ENCODE measurements at places on chromosomes 5 and 9.
A peak's percentile ranks its signal among the peaks of the same experiment; 100 is the strongest.

DNA sequence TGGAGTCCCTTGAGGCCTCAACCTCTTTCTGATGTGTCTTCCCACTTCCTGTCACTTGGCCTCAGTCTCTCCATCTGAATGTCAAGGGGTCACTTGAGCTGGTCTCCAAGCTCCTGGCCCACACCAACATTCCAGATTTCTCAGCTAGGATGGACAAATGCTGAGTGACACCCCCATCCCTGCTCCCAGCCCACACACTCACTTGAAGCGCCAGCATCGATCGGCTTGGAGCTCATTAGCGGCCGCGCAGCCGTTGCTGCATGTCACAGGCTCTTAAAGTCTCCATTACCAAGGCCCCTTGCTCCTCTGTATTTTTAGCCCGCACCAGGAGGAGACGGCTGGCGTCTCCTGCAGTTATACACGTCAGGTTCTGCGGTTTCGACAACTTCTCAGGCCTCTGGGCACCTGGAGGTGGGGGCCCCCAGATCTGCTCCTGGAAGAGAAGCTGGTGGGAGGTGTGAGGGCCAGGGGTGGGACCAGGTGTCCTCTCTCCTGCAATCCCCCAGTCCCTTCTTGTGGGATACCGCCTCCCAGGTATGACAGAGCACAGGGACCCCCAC lies 33.4 kb upstream of the ARAP3 start:
- DNase-seq, result no peak

GRCh38 chr5:52709167-52709925 lies 78.4 kb upstream of the ITGA1 start:
- peak; percentile 50 for DNase-seq

DNA sequence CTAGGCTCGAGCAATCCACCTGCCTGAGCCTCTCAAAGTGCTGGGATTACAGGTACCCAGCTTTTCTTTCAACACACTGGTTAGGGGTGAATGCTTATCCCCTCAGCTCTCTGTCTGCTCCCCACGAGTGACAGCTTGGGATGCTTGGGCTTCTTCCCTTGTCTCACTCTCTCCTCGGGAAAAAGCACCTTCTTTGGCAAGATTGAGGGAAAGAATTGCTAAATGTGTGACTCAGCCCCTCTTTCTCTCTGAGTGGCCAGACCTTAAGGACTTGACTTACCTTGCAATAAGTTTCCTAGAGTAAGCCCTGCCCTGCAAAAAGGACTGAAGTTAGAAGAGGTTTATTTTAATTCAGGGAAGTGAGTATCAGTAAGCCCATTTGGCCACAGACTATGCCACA lies 68.1 kb upstream of the ERBIN start:
- no peak for DNase-seq

GRCh38 chr9:135074354-135075233 lies 12.9 kb upstream of the OLFM1 start:
- DNase-seq, result no peak

DNA sequence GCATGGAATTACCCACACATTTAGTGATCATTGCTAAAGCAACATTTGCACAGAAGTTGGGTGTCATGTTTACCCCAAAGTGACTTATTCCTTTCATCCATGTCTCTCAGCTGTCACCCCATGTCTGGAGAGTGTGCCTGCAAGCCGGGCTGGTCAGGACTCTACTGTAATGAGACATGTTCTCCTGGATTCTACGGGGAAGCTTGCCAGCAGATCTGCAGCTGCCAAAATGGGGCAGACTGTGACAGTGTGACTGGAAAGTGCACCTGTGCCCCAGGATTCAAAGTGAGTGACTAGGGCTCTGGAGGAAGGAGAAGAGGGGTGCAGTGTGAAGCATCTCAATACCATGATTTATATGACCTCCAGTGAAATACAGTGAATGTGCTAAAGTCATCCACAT lies 99.9 kb upstream of the PRRC1 start:
- no peak for DNase-seq

DNA sequence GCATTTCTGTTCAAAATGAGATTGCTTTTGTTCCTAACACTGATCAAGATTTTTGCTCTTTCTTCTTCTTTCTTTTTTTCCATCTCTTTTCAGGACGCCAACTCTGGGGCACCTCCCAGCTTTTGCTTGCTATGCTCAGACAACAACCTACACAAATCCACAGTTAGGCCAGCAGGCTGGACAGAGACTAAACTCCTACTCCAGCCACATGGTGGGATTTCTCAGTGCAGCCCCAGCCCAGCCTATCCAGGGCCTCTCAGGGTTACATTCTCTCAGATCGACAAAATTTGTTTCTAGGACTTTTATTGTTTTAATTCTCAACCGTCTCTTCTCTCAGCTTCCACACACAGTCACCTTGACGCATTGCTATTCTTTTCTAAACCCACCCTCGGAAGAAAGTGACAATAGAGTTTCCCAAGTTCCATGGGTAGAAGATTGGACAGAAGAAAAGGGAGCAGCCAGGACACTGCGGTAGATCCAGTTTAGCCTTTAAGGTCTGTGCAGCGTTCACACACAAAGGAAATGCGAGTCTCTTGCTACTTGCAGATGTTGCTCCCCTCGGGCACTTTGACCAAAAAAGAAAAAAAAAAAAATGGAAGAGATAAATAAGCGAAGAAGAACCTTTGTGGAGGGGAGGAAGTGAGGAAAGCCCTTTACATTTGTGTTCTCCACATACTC lies 588.6 kb upstream of the GRAMD2B start:
- no peak for DNase-seq

GRCh38 chr5:157497875-157498611 lies 38.0 kb downstream of the NIPAL4 start:
- DNase-seq, result no peak

- DNase-seq, result no peak
These were observed 28.5 kb downstream of the GSN start for GRCh38 chr9:121296213-121297127.

DNA sequence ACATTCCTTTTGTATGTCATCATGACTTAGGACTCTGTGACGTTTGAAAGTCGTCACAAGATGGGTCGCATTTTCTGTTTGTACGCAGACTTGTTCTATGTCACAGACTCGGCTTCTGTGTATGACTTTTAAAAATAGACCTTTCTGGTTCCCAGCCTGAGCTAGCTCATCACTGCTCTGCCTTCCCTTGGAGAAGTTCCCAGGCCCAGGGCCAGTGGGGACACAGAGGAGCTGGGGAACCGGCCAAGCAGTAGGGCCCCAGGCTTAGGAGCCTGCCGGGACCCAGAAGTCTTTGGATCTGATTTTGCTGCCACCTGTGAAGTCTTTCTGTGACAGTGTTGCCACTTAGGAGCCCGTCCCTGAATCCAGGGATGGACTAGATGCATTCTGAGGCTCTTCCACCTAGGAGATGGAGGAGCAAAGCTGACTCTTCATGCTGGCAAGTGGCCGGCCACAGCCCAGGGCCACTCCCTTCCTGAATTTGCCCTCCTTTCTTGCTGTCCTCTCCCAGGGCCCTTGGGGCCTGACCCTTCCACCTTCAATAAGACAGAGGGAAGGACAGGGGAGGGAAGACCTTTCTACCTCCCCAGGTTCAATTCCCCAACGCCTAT lies 18.1 kb upstream of the UBE2QL1 start:
- DNase-seq, result no peak

DNA sequence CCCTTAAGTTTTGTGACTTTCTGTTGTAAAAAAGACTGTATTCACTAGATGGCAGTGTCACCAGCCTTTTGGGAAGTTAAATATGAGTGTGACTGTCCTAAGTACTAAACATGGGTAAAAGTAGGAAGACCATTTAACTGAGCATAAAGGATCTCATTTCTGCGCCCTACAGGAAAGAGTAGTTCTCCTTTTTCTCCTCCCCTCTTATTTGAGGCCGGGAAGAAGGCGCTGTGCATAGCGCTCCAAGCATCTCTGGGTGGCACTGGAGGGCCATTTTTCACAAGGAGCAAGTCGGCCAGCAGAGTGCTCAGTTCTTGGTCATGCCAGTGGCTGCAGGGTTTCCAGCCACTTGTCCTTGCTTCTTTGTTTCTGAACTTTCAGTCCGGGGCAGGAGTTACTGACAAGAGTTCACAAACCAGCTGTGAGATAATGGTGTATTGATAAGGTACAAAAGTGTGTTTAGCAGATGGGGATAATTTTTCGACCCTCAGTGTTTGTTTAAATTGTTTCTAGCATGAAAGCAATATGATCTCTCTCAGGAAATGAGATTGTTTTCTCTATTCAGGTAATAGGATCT lies 227.6 kb upstream of the DMRT1 start:
- DNase-seq, result peak; percentile 73

- DNase-seq, result no peak
These were observed 304.4 kb upstream of the IRX4 start for GRCh38 chr5:2187156-2187555.

DNA sequence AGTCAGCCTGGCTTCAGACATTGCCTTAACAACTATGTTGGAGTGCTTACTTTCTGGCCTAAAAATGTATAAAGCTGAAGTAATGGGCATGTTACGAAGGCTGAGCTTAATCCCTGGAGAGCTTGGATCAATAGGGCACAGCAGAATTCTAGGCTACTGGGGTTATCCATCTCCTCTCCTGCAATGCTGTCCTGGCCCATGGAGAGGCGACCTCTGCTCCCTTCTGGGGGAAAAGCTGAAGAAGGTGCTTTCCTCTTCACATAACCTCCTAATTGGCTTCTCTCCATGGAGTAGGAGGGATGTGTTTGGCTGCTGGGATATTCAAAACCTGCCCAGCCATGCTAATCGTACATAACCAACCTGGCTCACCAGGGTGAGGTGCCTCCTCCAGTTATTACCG lies 403.5 kb downstream of the DMRT2 start:
- DNase-seq, result no peak

DNA sequence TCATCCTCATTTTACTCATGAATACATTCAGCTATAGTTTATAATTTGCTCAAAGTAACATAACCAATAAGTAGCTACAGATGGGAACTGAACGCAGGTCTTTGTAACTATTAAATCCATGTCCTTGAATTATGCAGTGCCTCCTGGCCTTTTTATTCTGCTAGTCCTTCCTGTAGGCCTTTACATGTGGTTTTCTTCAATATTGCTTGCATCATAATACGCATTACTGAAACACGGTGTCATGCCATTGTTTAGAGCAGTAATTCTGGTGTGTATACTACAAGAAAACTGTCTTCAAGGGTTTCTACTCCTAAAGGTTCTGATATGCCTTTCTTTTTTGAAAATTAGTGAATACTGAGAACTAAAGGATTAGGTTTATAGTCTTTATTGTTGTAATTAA lies 20.7 kb downstream of the CWC27 start:
- no peak for DNase-seq

- DNase-seq, result no peak
These were observed 93.9 kb upstream of the LMX1B start for GRCh38 chr9:126519660-126520420.

DNA sequence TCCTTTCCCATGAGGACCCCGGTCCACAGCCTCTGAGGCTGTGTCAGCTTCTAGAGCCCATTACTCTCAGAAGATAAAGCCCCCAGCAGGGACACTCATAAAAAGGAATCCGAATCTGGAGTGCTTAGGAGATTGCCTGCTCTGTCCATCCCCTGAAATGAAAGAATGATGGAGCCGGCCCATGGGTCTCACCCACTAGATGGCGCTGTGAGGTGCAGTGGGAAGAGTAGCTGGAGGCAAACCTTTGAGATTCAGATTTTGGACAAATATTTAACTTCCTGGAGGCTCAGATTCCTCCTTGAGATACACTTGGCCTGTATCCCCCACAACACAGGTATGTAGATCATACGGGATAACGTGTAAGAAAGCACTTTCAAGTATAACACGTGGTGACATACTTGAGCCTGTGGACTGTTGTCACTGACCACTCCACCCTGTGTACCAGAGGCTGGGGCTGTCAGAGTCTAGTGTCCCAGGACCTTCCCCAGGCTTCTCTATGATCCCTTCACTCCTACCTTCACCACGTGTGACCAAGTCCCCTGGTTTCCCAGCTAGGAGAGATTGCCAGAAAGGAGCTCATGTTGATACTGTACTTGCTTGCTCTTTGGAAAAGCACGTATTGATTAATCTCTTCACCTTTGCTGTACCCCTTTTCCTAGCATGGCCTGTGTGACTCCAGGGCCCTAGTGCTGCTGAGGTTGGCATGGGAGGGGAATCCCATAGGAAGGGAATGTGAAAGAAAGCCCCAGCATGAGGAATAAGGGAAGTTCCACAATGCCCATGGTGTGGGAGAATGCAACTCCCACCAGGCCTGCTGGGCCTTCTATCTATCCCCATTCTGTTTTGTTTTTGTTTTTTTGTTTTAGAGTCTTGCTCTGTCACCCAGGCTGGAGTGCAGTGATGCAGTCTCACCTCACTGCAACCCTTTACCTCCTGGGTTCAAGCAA lies 32.1 kb downstream of the TRMO start:
- no peak for DNase-seq

DNA sequence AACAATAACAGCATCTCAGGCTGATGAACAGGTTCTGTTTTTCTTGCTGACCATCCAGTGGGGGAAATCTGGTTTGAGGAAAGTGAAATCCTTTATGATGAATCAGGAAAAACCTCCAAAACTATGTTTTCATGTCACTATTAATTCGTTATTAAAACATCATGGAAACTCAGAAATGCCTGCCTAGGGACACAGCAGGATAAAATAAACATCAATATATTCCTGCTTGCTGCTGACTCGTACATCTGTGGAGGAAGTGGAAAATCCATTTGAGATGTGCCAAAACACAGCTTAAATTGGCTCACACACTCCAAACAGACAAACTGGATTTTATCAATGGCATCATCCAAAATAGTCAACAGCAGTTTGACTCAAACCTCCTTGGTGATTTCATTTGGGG lies 53.0 kb downstream of the TEK start:
- DNase-seq, result no peak

DNA sequence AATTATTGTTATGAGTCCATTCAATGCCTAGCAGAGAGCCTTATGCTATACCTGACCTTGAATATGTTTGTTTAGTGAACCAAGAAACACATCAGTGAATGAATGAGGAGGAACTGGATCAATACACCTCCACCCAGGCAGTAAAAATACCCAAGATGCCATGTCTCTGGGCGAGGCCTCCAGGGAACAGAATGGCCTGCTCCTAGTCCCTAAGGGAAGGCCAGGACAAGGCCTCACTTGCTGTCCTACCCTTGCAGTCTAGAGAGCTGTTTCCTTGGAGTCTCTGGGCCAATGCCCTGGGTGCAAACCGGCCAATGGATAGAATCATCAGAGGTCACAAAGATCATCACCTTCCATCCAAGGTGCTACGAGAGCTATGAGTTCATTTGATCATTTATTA lies 26.1 kb downstream of the TNIP1 start:
- no peak for DNase-seq

- DNase-seq, result no peak
These were observed 168.4 kb upstream of the MAP1B start for GRCh38 chr5:71938895-71939294.

DNA sequence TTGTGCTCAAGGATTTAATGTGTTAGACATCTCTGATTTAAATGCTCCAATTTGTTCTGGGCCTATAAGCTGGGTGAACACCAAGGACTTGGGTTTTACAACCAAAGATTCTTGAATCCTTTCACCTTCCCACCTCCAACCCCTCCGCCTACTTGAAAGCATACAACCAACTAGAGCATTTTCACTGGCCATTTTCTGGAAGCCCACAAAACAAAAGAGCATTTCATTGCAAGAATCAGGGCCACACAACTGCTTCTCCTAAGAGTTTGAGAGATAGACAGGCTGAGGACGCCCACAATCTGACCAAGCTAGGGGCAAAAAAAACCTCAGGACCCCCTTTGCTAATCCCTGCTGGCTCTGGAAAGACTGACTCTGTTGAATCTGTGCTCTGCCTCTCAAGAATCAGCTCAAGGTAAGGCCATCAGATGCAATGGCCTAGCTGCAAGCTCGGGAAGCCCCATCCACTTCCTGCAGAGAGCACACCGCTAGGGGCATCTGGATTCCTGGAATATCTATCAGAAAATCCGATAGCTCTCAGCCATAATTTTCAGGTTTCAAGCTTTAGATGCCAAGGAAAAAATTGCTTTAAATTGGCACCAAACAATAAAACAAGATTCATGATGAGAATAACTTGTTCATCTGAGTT lies 57.7 kb downstream of the RETREG1 start:
- no peak for DNase-seq
